ENCODE measurements at places on chromosomes 1 and 21.

- no peak for DNase-seq
Observed at GRCh38 chr1:111756124-111756513, 418 bp downstream of the DDX20 start.

- DNase-seq = no peak
Observed at GRCh38 chr21:35142036-35142815, 93.1 kb upstream of the RUNX1 start.

- no peak for DNase-seq
Observed at GRCh38 chr1:40539338-40539737, 7.9 kb downstream of the ZNF684 start.

DNA sequence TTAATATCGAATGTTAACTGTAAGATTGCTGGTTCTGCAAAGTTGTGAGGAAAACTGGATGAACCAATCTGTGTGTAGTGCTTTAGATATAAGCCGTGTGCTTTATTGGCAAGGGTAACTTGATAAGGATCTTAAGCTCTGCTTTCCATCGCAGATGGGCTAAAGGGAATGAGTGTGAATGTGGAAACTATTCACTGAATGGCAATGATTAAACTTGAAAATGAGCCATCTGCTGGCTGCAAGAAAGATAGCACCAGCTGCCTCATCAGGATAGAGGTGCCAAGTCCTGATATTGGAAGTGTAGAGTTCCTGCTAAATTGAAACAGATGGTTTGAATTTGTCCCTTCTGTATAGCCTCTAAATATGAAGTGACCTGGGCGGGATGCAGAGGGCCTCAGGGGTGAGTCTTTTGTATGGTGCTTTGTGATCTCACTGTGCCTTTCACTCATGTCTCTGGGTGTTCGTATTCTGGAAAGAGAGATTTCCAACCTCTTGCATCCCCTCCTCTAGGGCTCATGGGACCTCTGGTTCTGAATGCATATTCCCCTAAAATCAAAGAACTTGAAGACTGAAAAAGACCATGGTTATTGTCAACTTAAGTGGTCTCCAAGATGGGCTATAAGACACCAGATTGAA lies 9.2 kb downstream of the FCRL3 start:
- no peak for DNase-seq

GRCh38 chr1:104467590-104467989 lies 717.9 kb downstream of the AMY1C start:
- DNase-seq = no peak

- no peak for DNase-seq
Observed at GRCh38 chr1:34884536-34884935, 25.0 kb upstream of the SMIM12 start.

DNA sequence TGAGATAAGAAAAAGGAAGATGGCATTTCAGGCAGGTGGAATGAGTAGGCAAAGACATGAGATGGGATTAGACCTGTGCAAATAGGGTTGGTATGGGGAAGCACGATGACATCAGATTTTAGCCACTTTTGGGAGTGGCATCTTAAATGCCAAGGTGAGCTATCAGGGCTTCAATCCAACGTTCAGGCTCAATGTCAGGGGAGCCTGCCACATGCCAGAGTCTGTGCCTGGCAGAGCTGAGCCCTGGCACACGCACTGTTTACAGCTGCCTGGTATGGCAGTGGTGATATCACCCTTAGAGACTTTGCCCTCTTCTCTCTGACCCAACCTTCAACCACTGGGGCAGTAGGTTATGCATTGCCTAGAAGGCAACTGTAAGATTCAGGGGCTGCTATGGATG lies 1.1 kb upstream of the GUCA2B start:
- no peak for DNase-seq

- DNase-seq = no peak
Observed at GRCh38 chr1:35350872-35351271, 82.4 kb downstream of the ZMYM4 start.
